ENCODE measurements at places on chromosomes 1 and 21.

DNA sequence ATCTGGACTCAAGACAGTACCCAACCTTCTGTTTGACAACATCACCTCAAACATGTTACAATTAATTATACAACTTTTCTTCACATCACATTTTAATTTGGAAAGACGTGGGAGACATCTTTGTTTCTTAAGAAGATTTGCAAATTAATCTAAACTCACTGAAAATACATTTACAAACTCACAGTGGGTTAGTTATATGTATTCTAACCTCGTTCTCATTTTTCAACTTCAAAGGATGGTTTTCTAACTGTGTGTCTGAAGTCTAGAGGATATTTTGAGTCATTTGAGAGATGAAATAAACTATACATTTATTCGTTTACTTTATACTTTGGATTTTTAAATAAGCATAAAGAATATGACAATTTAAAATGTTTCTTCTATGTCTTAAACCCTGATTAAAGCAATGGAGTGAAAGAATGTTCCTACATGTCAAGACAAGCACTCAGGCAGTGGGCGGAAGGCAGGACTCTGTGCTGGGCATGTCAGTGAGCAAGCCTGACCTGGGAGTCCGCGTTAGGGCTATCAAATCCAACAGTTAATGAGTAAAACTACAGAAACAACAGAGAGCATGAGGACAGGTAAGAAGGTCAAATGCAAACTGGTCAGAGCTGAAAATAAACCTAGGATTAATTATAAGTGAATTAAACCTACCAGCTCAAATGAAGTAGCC lies 76.5 kb upstream of the CTTNBP2NL start:
- no peak overlapping the region for H3K27ac ChIP-seq
- DNase-seq = no peak
- no peaks in the 10 kb centered on the region for H3K4me1 ChIP-seq
- no peak overlapping the region for H3K4me3 ChIP-seq

GRCh38 chr1:175172503-175172902 lies 20.1 kb downstream of the KIAA0040 start:
- peaks cover 7% of the 10 kb centered on the region for H3K36me3 ChIP-seq
- no peaks in the 10 kb centered on the region for H3K27me3 ChIP-seq
- DNase-seq = no peak
- no peak overlapping the region for H3K27ac ChIP-seq

DNA sequence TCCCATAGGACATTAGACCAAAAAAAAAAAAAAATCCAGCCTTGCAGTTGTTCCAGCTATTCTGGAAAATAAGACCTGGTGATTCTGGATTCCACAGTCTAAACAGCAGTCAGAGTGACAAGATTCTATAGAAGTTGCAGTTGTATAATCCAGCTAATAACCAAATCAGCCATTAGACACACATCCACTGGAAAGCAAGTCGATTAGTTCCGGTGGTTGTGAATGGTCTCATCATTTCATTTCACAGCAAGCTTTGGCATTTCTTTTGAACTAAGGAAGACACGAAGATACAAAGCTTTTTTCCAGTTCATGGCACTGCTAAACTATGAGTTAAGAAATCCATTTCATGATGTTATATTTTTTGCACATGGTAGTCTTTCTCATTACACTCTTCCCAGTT lies 54.4 kb upstream of the FAM89A start:
- DNase-seq = no peak
- no peaks in the 10 kb centered on the region for H3K27me3 ChIP-seq
- no peak overlapping the region for H3K27ac ChIP-seq
- H3K4me1 ChIP-seq = no peaks in the 10 kb centered on the region

DNA sequence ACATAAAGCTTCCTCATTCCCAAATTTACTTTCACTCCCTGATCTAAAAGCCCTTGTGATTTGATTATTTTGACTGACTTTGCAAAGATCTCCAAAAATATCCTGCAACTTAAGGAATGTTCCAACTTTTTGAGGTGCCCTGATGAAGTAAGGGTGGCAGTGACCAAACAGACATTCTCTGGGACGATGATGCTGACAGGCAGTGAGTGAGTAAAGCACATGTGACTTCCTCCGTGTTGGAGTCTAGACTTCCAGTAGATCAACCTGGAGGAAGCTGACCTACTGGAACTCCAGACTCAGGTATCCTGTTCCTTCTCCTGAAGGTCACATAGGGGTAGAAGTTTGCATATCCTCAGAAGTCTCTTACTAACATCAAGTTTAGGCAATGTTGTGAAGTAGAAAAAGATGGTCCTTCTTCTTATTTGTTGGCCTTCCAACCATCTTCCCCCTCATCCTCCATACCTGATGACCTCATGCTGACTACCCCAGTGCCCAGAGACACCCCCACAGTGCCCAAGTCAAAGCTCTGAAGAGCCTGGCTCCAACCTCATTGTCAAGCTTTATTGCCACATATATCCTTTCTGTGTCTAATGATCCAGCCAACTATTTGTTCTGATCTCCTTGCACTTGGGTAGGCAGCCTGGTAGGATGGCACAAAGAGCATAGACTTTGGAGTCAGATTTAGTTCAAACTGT lies 16.0 kb downstream of the TNFSF4 start:
- H3K27me3 ChIP-seq = no peaks in the 10 kb centered on the region
- H3K4me3 ChIP-seq = no peak overlapping the region
- no peaks in the 10 kb centered on the region for H3K36me3 ChIP-seq
- peak overlapping the region; percentile 56 for H3K27ac ChIP-seq
- DNase-seq = no peak

- H3K36me3 ChIP-seq = no peaks in the 10 kb centered on the region
- no peaks in the 10 kb centered on the region for H3K4me1 ChIP-seq
- H3K27ac ChIP-seq = no peak overlapping the region
- no peak overlapping the region for H3K4me3 ChIP-seq
- DNase-seq = no peak
Observed at GRCh38 chr1:24426744-24427544, 11.3 kb downstream of the NIPAL3 start.

- no peaks in the 10 kb centered on the region for H3K4me1 ChIP-seq
- H3K4me3 ChIP-seq = no peak overlapping the region
- peak overlapping the region; percentile 62 for H3K27ac ChIP-seq
- H3K27me3 ChIP-seq = no peaks in the 10 kb centered on the region
- no peak for DNase-seq
Observed at GRCh38 chr1:182288749-182289604, 102.6 kb downstream of the GLUL start.

DNA sequence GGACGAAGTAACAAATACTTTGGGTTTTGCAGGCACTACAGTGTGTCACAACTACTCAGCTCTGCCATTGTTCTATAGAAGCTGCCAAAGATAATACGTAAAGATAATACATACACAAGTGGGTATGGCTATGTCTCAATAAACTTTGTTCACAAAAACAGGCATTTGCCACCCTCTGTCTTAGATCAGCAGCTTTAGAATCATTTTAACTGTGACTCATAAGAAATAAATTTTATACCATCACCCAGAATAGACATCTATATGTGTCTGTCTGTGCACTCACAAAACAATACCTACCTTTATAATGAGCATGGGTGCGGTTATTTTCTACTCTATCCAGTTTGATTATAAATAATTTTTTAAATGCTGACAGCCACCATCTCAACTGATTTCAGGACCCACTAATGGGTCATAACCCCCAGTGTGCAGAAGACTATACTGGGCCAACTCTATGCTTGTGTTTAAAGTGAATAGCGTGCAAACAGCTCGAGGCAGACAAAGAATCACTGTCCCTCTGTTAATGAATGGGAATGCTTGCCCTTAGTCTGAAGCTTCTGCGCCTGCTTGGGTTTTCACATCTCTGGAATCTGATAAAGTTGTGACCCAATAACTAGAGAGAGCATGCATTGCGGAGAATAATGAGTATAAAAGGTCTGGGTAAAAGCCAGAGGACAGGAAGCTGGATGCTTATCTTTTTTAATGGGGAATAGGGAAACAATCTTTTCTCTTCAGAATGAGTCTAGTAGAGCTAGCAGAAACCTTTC lies 216.2 kb downstream of the PLPP3 start:
- no peaks in the 10 kb centered on the region for H3K36me3 ChIP-seq
- no peak overlapping the region for H3K27ac ChIP-seq
- H3K4me3 ChIP-seq = no peak overlapping the region
- DNase-seq = no peak
- H3K4me1 ChIP-seq = no peaks in the 10 kb centered on the region

DNA sequence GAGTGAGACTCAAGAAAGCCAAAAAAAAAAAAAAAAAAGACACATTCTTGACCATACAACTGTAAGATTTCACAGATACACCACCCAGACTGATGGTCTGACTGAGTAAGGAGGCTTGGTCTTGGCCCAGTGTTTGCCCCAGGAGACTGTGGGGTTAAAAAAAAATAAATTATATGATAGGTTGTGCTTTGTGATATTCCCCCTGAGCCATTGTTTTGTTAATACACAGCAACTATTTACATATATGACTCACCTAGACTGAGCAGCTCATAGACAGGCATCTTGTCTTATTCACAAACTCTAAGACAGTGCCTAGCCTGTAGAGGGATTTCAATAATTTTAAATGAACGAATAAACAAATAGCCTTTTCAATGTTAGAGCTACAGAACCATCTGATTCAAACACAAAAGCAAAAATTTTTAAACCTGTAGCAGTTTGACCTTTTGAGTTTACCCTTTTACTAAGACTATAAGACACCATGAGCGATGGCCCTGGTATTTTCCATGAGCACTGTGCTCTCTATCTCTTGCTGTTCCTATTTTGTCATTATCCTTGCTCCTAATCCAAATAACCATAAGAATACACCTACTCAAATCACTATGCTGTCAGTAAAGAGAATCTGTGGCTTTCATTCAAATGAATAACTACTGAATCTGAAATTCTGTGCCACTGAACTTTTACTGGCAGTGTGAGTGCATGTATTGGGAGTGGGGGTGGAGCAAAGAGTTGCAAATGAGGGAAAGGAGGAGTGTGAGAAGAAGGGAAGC lies 199.4 kb upstream of the PTBP2 start:
- H3K27me3 ChIP-seq = no peaks in the 10 kb centered on the region
- peaks cover 15% of the 10 kb centered on the region for H3K4me1 ChIP-seq
- H3K27ac ChIP-seq = no peak overlapping the region

DNA sequence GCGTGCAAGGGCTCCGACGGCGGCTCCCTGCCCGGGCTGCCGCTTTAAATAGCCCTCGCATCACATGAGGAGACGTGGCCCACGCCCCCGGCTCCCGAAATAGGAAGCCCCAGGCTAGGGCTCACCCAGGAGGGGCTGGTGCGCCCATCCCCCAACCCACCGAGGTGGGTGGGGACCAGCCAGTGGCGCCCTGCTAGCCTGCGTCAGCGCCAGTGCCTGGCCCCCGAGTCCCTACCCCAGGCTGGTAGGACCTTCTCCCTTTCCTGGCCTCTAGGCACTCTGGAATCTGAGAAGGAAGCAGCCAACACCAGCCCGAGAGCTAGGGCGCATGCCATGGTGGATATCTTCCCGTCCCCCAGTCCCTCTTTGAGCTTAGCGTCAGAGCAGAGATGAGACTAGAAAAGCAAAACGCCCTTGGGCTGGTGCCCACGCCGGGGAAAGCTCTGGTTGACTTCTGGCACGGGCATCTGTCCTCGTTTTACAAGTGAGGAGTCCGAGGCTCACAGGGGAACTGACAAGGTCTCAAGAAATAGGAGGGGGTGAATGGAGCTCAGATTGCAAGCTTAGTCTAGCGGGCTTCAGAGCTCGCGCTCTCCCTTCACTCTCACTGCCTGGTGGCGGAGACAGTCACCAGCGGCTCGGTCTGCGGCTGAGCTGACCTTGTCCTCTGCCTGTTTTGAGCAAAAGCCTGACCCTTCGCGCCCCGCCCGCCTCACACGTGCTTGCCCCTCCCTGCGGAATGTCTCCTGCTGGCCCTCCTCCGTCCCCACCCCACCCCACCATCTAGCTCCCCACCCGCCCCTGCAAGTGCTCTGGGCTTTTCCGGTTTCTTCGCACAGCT lies at the start of gene FABP3:
FABP3 (minus strand) TSS at position 21 of the 841 bp plus-strand sequence. CDS start 62 bp downstream, outside the sequence.
- peaks cover 71% of the 10 kb centered on the region for H3K4me1 ChIP-seq
- H3K27ac ChIP-seq = peak within 1 kb of the TSS; percentile 81
- peak; percentile 93 for DNase-seq
- no peaks in the 10 kb centered on the region for H3K27me3 ChIP-seq

GRCh38 chr1:230208619-230209261 lies 141.7 kb downstream of the GALNT2 start:
- H3K4me1 ChIP-seq = peaks cover 71% of the 10 kb centered on the region
- H3K4me3 ChIP-seq = no peak overlapping the region
- H3K27me3 ChIP-seq = no peaks in the 10 kb centered on the region

DNA sequence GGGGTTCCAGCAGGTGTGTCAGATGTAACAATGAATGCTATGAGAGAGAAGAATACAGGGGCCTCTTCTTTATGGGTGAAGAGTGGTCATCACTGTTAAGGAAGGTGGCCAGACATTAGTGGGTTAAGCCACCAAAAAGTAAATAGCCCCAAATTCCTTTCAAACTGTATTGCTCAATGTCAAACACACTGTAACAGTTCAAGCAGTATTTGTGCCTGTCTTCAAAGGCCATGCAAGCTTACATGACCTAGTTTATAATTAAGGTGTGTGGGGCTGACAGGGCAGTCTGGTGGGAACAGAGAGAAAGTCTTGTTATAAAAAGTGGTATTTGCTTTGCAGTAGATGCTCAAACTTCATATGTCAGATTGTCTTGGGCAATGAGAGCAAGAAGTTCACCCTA lies 18.5 kb downstream of the CHIT1 start:
- H3K4me3 ChIP-seq = no peak overlapping the region
- no peaks in the 10 kb centered on the region for H3K36me3 ChIP-seq
- H3K4me1 ChIP-seq = no peaks in the 10 kb centered on the region
- no peaks in the 10 kb centered on the region for H3K27me3 ChIP-seq
- no peak overlapping the region for H3K27ac ChIP-seq

- H3K36me3 ChIP-seq = no peaks in the 10 kb centered on the region
- H3K27ac ChIP-seq = no peak overlapping the region
- no peak for DNase-seq
- no peak overlapping the region for H3K4me3 ChIP-seq
- no peaks in the 10 kb centered on the region for H3K27me3 ChIP-seq
- H3K4me1 ChIP-seq = no peaks in the 10 kb centered on the region
Observed at GRCh38 chr1:68375919-68376318, 73.8 kb downstream of the RPE65 start.

- no peaks in the 10 kb centered on the region for H3K27me3 ChIP-seq
- no peak for DNase-seq
- no peaks in the 10 kb centered on the region for H3K36me3 ChIP-seq
- H3K4me3 ChIP-seq = no peak overlapping the region
- H3K27ac ChIP-seq = no peak overlapping the region
- no peaks in the 10 kb centered on the region for H3K4me1 ChIP-seq
Observed at GRCh38 chr1:115275216-115275615, 62.8 kb downstream of the NGF start.

- no peaks in the 10 kb centered on the region for H3K36me3 ChIP-seq
- no peak overlapping the region for H3K4me3 ChIP-seq
- no peak overlapping the region for H3K27ac ChIP-seq
- no peak for DNase-seq
Observed at GRCh38 chr1:78691995-78692747, 42.5 kb downstream of the IFI44 start.

DNA sequence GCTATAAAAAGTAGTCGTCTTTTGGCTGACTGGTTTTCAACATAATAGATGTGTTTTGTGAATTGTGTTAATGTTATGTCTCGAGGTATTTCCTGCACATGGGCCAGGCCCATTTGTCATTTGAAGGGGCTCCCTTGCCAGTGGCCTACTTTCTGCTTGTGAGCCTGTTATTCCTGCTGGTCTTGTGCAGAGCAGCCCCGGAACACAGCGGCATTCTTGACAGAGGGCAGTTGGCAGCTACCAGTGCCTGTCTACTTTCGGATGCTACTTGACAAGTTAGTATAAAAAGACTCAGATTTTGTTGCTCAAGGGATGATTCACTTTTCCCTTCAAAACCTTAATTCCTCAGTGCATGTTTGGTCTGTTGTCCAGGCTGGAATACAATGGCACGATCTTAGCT lies 28.5 kb downstream of the PGM1 start:
- no peak overlapping the region for H3K4me3 ChIP-seq
- no peak for DNase-seq
- H3K36me3 ChIP-seq = no peaks in the 10 kb centered on the region
- H3K27ac ChIP-seq = peak overlapping the region; percentile 46

Measured in tibial artery (tissue), 4 donors.